ELR (cell line): ENCODE measurements at places on chromosomes 7 and 10.

- DNase-seq, result peak; percentile 61
These were observed 37.3 kb upstream of the PRSS1 start for GRCh38 chr7:142711746-142712616.

GRCh38 chr7:44138698-44139097 is 2.4 kb downstream of the MYL7 start:
- no peak for DNase-seq

DNA sequence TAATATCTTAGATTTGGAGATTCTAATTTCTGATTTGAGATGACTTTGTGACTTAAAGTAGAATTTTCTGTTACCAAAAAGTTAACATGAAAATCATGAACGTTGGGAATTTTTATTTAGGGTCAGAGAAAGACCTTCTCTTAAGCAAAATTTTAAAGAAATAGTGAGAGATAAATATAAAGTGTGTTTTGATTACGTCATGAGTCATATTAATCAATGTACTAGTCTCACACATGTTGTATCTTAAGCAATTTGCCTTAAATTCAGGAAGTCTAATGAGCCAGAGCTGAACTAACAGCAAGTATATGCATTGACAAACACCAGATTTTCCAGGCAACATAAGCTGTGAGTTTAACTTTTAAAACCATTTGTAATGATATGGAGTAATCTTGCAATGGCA is 765.5 kb upstream of the SORCS1 start:
- no peak for DNase-seq

DNA sequence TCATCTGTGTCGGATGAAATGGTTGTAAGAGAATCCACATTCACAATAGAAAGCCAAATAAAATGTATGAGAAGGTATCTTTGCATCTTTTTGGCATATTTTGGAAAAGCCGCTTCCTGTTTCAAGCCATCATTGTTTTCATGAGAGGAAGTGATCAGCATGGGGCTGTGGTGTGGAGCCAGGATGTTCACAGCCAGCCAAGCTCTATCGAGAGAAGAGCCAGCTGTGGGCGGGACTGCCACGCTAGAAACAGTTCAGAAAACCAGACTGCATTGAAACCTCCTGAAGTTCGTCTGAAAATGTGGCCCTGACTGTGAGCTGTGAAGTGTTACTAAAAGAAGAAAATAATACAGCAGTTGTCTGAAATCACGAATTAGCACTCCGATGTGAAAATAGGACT is 21.2 kb upstream of the NPS start:
- DNase-seq, result no peak

DNA sequence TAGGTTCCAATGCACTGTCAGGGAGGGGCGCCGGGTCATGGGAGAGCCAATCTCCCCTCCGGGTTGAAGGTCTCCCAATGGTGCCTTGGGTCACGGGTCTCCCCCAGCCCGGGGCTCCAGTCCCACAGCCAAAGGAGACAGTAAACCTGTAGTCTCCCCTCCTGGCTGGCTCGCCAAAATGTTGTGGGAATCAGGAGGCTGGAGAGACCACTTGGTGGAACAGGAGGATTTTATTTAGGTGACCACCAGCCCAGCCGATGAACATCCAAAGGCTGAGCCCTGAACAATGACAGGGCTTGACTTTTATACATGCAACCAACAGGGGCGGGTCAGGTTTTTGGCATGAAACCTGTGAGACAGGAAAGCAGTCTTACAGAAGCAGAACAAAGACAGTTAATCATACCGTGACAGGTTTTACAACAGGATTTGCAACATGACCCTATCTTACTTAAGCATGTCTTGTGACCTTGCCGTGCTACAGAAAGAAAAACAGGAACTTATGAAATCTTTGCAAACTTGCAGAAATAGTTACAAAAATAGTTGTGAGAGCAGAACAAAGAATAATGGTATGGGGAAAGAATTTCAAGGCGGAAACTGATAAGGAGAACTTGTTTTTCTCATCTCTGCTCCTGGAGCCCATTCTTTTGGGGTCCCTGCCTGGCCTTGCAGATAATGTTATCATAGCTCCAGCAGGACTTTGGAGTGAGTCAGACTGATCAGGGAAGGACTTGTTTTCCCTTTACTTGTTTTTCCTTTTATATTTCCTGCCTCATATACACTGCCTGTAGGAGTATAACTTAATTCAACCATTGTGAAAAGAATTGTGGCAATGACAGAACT is 7.1 kb downstream of the ERV3-1 start:
- DNase-seq, result no peak

DNA sequence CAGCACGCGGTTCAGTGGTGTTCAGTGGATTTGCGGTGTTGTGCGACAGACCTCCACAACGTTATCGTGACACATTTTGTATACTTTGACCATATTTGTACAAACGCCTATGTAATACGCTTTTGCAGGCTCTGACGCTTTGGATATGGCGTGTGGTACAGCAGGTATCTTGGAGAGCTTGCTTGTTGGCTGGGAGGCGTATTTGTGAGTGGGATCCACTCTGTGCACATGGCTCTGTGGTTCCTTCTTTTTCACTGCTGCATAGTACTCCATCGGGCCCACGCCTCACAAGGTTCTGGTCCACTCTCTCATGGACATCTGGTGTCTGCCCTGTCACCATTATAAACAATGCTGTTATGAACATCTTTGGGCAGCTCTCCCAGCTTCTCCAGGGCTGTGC is 53.2 kb downstream of the ELFN1 start:
- no peak for DNase-seq

DNA sequence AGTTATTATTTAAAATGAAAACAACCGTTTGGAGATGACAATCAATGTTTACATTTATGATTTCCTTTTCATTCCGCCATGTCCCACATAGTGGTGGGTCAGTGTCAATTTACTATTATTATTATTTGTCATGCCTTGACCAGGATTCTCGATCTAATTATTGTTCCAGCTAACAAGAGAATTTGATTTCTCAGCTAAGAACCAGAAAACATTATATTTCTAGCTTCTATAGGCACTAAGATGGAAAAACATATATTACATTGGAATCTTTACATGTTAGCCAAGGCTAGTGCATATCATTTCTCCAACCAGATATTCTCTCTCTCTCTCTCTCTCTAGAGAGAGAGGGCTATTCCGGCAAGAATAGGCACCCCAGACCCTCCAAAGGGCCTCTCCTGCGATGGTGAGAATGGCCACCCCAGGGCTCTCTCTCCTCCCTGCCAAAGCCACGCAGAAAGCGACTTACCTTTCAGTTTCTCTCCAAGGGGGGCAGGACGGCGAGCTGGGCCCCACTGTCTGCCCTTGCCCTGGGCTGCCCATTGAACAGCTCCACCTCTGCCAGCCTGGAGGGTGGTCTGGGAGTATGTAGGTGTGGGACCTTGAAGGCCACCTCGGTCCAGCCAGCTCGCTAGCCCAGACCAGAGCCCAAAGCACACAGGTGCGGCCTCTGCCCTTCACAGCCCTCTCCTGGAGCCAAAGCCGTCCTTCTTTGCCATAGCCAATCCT is 2.4 kb downstream of the HOXA3 start:
- no peak for DNase-seq

- no peak for DNase-seq
These were observed 29.9 kb upstream of the PDCD4 start for GRCh38 chr10:110841767-110842267.

DNA sequence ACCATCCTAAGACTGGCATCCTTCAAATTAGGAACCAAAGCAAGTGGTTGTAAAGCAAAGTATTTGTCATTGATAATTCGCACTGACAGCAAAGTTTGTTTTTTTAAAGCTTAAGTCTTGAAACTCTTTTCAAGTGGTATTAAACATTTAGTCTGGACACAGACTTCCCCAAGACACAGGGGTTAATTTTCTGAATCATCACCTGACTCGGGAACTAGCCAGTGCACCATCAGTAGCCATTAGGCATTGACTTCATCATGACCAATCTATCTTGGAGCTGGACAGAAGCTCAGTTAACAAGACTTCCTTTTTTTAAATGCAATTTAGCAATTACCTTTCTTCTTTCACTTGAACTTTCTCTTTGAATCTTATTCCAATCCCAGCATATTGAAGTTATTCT is 210.6 kb downstream of the ZNF365 start:
- peak; percentile 73 for DNase-seq

DNA sequence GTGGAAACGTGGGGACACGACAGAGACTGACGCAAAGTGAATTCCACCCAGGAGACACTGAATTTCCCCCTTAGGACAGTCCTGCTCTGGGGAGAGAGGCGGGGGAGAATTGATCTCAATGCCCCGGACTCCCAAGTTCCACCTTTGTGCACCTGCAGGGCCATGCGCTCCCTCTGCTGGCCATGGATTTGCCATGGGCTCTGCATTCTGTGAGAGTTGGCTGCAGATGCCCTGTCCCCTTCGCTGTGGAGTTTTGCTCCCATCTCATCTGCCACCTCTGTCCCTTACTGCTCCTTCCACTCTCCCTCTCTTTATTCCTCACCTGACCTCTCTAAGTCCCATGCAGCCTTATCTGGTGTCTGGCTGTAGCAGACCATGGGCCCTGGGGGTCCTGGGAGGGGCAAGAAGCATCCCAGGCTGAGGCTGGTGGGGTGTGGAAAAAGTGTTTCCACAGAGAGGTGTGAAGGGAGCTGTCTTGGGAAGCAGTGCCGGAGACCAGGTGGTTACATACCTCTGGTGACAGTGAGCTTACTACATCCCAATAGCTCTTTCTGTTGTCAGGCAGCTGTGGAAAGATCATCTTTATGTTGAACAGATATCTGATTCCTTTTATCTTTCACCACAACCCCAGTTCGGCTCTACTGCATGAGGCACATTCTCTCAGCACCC is 14.3 kb downstream of the GHRHR start:
- DNase-seq, result peak; percentile 54

DNA sequence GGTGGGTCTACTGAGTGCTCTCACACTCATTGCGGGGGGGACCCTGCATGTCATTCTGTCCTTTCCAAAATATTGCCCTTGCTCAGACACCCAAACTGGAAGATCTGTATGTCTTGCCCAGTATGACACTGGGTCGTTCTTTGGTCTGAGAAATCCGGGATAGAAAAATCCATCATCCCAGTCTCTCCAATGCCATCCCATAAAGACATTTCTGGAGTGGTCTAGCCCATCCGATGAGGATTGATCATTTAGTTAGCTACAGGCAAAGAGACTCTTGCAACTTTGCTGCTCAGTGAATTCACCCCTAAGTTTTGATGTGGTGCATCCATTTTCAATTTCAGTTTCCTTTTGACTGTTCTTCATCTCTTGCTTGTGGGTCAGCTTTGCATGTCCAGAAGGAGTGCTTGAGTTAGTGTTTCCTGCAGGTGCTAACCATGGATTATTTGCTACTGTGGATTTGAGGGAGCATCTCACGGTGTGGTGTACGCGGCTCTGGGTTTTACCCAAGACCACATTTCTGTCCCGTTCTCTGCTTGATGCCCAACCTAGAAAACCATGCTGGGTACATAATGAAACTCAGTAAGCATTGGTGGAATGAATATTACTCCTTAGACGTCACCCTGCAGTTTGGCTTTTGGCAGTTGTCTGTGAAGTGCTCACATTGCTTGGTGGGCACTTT is 247.0 kb upstream of the MKI67 start:
- DNase-seq, result no peak

GRCh38 chr7:6323967-6324701 is 51.7 kb upstream of the CYTH3 start:
- DNase-seq, result no peak

GRCh38 chr10:11832042-11832441 is 8.9 kb downstream of the PROSER2 start:
- DNase-seq, result no peak
